ENCODE measurements at places on chromosomes 6 and 20.

DNA sequence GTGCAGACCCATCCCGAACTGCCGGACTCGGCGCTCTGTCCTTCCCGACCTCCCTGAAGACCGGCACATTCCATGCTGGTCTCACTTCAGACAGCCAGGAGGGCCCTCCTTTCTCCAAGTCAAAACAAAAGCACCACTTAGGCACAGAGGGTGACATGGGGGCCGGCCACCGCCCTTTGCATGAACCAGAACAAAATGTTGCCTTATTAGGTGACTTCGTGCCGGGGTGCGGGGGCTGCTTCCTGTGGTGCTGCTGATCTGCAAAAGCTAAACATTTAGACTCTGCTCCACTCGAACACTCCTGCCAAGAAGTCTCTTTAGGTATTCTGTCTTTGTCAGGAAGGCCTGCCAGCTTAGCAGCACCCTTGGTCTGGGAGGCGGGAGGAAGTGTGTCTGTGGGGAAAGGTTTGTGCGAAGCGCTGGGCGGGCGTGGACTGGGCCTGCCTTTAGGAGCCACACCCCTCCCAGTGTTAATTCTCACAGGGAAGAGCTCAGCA, 133.8 kb downstream of the SMOC2 start:
- no peak for DNase-seq

GRCh38 chr6:125154761-125155135, 1.2 kb downstream of the TPD52L1 start:
- DNase-seq = no peak

GRCh38 chr6:157539421-157539822, 158.4 kb downstream of the ZDHHC14 start:
- no peak for DNase-seq

DNA sequence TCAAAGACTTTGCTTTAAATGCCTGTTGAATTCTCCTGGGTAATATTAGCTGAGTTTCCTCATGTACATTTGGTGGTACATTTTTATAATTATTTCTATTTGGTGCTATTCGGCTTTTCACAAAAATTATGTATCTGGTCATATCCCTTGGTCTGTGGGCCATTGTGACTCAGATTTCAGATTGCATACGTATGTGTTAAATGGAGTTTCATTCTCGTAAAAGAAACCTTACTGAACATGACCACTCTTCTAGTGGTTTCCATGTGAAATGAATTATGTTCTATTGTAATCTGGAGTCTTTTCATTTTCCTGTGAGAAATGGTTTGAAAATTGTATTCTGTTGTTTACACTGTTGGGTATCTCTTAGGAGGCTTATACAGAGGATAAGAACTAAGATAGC, 386.2 kb upstream of the FLRT3 start:
- no peak for DNase-seq

All from esophagus squamous epithelium (tissue), 5 donors.